Putamen (tissue), 1 donor: ENCODE measurements at places on chromosomes 5 and 9.

- DNase-seq: no peak
These were observed 67.7 kb upstream of the FCN1 start for GRCh38 chr9:134985451-134985850.

GRCh38 chr5:21919414-21920022 is 933.6 kb downstream of the CDH12 start:
- DNase-seq: peak; percentile 12

- no peak for DNase-seq
These were observed 77.3 kb downstream of the SLC25A46 start for GRCh38 chr5:110815916-110816605.

DNA sequence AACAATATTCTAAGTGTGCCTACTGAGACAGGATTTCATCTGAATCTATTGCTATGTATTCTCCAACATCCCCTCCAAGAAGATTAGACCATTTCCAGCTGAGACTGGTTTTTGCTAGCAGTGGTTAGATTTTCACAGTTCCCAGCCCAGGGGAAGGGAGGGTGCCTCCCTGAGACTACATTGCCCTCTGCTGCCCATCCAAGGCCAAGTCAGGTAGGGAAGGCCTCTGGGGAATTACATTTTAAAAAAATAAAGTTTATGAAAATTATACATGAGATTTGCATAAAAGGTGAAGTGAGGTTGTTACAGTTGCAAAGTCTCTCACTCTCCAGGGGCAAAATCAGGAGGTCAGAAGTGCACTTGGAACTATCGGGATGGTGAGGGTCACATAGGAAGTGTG is 28.0 kb upstream of the SYK start:
- DNase-seq: no peak

DNA sequence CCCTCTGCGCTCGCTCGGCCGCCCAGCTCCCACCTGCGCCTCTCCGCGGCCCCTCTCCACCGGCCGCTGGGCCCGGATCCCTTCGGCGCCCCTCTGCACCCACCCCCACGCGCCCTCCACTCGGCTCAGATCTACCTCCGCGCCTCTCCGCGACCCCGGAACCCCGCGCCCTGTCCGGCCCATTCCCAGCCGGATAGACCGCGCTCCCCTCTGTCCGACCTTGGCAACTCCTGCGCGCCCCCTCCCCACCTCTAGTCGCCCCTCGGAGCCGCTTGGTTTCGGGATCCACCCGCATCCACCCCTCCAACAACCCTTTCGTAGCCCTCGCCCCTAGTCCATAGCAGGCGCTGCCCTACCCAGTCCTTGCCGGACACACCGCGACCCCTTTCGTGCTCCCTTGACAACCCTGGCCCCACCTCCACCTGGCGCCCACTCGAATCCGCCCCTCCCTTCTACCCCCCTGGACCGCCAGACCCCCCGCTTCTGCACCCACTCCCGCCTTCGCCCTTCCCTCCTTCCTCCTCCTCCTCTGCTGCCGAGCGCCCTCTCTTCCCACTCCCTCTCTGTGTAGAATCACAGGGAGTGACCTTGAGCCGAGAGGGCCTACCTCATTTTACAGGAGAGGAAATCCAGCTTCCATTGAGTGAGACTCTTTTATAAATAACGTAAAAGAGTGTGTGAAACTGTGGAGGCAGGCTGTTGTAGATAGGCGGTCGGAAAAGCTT is 525 bp upstream of the AK3 start:
- peak; percentile 42 for DNase-seq

- DNase-seq: no peak
These were observed 46.8 kb downstream of the ACO1 start for GRCh38 chr9:32431196-32431595.

DNA sequence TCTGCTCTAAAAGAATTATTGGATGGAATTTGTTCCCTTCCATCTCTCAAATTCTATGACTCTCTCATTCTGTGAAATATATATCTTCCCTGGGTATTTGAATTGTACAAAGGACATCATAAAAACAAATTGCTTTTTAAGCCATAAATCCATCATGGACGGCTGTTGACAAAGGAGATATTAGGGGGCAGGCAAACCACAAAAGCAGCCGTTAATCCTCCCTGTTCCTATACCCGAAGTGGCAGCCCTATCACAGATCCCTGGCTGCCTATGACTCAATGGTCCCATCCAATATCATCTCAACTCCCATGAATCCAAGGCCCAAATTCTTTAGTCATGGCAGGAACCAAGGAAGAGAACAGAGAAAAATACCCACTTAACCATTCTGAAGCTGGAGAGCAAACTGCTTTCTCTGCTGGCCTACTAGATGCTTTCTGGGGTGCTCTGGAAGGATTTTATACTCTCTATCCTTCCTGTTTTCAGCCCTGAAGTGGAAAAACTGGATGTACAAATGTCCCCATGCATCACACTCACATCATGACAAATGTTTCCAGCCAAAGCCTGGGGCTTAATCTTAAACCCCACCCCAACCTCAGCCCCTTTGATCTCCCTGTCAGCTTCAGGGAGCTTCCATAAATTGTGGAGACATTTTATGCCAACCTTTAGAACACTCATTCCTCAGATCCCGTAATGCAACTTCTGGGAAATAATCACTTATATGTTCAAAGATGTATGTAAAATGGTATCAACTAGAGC is 59.5 kb downstream of the FAM114A2 start:
- DNase-seq: no peak

GRCh38 chr5:2119573-2119972 is 236.8 kb upstream of the IRX4 start:
- DNase-seq: no peak

DNA sequence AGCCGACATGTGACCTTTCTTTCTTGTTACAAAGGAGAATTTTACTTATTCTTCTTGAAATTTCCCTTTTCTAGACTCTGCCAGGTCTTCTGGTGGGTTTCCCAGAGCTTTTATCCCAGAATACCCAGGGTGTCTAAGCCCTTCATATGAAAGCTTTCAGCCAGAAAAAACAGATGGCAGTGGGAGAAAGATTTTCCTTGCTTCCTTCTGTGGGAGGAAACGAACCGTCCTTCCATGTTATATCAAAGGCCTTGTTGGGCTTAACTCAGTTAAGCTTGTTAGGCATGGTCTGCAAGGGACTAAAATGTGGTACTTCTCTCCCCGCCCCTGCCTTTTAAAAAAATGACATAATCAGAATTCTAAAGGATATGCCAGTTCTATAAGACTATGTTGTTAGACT is 47.5 kb downstream of the SPATA31D1 start:
- no peak for DNase-seq

- peak; percentile 31 for DNase-seq
These were observed 603 bp downstream of the TMEM268 start for GRCh38 chr9:114611516-114612271.

DNA sequence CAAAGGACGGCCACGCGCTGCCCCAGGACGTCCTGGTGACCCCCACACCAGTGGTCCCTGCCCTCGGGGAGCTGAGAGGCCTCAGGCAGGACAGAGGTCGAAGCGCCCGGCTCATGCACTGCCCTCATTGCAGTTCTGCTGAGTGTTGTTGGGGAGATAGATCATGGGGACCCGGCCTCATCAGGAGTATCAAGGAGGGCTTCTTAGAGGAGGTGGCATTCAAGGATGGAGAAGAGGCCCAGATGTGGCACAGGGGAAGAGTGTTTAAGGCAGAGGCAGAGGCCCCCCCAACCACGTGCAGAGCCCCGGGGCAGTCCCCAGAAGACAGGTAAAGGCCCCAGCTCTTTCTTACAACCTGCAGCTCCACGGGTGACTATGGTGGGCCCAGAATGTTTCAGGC is 26.2 kb downstream of the ASS1 start:
- DNase-seq: no peak

GRCh38 chr5:72018143-72018803 is 89.0 kb upstream of the MAP1B start:
- no peak for DNase-seq

- no peak for DNase-seq
These were observed 117.4 kb downstream of the SMARCA2 start for GRCh38 chr9:2132484-2133082.

DNA sequence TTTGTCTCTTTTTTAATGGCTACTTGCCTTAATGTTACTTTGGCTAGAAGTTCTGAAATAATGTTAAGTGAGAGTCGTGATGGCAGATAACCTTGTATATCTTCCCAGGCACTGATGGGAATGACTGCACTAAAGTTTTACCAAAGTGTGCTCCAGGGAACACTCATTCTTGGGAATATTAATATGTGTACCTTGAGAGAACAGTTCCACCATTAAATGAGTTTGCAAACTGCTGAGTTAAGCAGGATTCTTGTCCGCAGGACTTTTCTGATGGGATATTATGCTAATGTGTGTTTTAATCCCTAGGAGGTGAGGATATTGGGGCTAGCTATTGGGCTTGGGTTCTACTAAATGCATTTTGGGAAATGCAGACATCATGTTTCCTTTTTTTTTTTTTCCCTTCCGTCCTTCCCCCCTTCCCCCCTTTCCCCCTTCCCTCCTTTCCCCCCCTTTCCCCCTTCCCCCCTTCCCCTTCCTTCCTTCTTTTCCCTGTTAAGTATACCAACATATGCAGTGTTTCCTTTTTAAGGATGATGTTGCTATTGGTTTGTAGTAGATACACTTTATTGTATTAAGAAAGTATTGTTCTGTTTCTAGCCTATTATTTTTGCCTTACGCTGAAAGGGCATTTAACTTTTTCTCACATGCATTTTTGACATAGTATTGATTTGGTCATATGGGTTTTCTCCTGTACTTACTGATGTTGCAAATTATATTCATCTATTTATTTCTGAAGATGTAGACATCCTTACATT is 15.5 kb downstream of the ZBTB34 start:
- no peak for DNase-seq

DNA sequence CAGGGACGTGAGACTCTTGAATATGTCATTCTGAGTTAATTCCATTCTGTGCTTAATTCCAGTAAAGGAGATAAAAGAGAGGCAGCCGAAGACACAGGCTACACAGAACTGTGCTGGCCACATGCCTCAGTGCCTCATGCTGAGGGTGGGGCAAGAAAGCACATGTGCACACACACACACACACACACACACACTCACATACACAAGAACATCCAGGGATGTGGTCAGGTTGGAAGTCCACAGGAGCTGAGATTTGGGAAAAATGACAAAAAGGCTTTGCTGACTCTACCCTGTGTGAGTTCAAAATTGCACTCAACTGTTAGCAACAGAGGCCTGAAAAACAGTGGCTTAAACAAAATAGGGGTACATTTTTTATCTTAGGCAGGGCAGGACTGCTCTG is 40.5 kb downstream of the ALG2 start:
- no peak for DNase-seq

DNA sequence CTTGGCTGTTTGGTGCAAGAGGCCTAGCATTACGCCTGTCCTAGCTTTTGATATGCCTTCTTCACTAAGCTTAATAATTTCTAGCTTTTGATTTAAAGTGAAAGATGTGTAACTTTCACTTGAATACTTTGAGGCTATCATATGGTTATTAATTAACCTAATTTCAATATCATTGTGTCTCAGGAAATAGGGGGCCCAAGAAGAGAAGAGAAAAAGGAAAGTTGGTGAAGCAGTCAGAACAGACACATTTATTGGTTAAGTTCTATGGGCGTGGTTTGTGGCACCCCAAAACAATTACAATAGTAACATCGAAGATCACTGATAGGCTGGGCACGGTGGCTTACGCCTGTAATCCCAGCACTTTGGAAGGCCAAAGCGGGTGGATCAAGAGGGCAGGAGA is 40.9 kb upstream of the F2RL2 start:
- DNase-seq: no peak

DNA sequence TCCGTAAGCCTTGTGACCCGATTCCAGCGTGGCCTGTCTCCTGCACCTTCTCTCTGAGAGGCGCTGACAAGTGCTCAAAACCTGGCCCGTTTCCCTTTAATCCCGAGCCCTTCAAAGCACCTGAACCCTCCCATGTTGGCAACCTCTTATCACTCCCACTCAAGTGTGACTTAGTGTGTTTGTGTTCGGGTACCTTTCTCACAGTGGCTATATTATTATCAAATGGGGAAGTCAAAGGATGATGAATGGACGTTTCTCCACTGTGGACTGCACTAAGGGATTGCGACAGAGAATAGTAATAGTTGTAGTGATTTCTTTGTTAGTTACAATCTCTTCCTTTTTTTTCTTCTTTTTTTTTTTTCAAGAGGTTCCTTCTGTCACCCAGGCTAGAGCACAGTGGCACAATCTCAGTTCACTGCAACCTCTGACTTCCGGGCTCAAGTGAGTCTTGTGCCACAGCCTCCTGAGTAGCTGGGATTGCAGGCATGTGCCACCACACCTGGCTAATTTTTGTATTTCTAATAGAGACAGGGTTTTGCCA is 65.4 kb upstream of the TNFSF8 start:
- DNase-seq: no peak

DNA sequence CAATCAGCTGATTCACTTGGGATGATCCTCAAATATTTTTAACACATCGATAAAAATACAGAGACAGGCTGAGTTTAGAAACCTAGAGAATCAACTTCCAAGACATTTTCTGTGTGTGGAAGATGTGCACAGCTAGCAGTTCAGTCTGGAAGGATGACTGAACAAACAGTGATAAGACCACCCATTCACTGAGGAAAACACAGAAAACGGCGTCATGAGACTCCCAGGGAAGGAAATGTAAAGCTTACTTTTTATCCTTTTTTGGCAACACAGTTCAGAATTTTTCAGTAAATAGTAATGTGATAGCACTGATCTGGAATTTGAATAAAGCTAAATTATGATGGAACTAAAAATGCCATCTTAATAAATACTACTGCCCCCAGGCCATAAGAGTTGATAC is 277.6 kb downstream of the SEMA5A start:
- DNase-seq: no peak

- no peak for DNase-seq
These were observed 76.9 kb downstream of the RGS3 start for GRCh38 chr9:113540466-113540865.

DNA sequence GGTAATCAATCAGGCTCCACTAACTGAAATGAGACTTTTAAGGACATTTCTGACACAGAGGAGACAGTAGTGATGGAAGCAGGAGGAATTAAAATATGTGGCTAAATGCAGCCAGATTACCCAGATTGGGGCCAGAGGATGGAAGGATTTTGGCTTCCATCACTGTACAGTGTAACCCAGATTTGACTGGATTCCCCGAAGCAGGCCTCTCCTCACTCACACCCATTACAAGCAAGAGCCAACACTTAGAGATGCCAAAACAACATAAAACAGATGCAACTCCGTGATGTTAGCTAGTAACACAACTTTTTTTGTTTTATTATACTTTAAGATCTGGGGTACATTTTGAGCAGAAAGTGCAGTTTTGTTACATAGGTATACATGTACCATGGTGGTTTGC is 17.6 kb downstream of the TEK start:
- DNase-seq: no peak

DNA sequence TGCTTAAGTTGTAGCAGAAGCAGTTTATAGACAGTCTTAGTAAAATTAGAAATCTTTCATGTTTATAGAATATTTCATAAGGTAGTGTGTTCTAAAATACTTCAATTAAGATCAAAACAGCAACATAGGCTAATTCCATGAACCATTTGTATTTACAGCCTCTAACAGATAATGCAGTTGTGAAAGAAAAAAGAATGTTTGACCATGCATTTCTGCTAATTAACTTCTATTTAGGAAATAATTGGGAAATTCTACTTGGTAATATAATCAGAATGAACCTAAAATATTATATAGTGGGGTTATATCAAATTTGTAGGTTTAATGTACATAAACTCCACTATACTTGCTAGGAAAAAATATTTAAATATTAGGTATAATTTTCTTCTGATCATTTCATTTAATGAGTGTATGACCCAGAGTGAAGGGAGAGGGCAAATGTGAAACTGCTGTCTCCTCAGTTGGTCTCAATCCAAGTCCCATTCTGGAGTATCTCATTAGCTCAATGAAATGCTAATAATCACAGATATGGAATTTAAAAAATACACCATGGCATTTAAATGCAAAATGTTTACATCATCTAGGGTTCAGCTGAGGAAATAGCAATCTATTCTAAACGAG is 34.9 kb downstream of the ALDH1A1 start:
- DNase-seq: no peak
